ENCODE measurements at places on chromosomes 7 and 10. TPM values are rescaled to one million over a fixed set of nuclear protein-coding genes. Genes with fewer than 3 reads are reported as not detected.

DNA sequence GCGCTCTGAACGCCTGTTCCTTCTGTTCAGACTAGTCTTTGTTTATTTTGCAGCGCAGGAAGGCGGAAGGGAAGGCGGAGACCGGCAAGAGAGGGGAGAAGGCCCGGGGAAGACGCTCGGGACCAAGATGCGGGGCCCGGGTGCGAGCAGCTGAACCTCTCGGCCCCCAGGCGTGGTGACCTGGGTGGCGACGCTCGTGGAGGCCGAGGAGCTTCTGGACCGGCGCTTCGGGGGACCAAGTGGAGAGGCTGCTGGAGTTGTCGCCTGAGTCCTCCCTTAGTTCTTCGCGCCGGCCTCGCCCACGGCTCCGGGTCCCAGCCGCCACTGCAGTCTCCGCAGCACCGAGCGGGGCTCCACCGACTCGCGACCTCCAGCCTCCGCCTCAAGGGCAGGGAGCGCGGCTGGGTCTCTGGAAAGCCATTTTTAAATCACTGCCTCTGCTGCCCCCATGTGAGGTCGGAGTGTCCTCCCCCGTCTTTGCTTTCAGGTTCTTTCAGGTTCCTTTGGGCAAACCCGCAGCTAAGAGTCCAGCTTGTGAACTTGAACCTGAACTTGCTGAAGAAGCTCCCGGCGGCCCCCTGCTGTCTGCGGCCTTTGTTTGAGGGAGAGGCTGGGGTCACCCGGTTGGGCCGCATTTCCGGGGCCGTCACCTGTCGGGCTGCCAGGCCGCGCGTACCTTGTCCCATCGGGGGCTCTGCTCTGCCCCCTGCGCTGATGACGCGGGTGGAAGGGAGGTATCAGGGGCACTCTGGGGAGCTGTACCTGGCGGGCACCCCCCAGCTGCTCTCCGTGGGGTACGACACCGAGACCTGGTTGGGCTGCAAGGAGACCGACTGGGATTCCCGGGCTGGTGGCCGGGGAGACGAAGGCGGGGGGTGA, 136.0 kb downstream of the KIF20B start:
- DNase-seq, result no peak

DNA sequence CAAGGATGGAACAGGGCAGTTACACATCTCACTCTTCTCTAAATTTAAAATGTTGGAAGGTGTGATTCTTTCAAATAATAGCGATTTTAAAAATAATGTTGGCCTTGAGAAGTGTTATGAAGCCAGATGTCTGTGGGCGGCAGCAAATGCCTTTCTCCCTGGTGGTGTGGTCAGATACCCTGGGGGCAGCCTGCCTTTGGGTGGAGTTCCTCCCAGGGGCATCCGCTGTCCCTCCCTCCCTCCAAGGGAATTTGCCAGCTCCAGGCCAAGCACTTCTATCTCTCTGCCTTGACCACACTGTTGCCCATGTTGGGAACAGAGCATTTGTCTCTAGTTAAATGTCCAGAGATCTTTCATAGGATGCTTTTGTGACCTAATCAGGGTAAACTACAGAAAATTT, 121.4 kb downstream of the POU6F2 start:
- DNase-seq, result no peak

The OR6V1 gene
- total RNA-seq, result not detected

The PAX4 gene
- total RNA-seq, result not detected

The GIMAP2 gene
- total RNA-seq, result not detected
